Omental fat pad (tissue), 4 donors: ENCODE measurements at places on chromosomes 7 and 10.
A peak's percentile ranks its signal among the peaks of the same experiment; 100 is the strongest.

DNA sequence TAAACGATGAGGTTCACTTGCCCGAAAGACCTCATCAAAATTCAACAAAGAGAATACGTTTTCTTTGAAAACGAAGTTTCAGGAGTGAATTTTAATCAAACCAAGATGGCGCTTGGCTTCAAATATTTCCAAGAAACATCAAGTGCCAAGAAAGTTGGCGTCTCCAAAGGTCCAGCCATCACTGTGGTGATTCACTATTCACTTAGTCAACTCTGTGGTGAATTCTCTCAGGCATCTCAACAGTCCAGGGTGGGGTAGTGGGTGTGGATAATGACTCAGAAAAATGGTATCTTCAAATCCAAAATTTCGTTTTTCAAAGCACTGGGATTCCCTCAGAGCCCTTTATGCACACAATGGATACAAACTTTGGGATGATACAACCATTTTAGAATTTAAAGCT, 133.1 kb downstream of the SVIL start:
- no peak for DNase-seq

GRCh38 chr10:66958466-66958865, 32.6 kb downstream of the LRRTM3 start:
- no peak for DNase-seq

- DNase-seq = no peak
These were observed 171.4 kb upstream of the NUPR2 start for GRCh38 chr7:56287429-56288138.

GRCh38 chr7:95246831-95247370, 77.4 kb downstream of the PON1 start:
- DNase-seq = no peak

DNA sequence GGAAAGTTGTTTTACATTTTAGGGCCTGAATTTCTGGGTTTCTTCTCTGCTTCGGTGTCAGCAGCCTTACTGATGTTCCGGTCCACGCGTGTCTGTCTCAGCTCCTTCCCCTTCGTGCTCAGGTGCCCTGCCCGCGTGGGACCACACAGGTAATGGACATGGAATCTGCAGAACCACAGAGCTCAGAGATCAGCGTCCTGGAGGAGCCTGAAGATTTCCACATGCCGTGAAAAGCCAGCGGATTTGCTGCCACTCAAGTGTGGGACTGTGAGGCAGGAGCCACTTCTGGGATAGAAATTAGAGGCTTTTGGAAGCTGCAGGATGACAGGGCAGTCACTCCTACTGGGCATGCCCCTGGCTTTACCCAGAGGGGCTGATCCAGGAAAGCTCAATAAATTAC, 666.1 kb upstream of the FOXK1 start:
- DNase-seq = no peak

GRCh38 chr7:124022551-124022950, 10.3 kb downstream of the TMEM229A start:
- DNase-seq = no peak

DNA sequence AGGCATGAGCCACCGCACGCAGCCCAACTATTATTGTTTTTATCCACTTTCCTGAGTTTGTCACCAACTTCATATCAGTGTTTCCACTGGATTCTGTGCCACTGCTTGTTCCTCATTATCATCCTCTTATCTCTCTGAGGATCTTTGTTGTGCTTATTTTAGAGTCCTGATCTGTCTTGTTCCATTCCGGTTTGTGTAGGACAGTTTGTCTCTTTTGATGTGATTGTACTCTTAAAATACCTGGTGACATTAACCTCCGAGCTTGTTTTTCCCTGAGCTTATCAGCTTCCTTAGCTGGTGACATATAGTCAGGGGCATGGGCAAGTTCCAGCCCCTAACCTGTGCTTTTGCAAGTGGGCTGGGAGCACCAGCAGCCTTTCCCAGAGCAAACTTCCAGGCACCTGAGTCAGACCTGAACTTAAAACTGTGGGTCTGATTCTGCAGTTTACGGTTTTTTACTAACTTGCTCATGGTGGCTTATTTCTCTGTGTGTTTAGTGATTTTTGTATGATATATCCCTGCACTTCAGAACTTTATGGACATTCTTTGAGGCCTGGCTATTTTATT, 23.1 kb upstream of the FMC1 start:
- DNase-seq = no peak

- no peak for DNase-seq
These were observed 246.1 kb downstream of the KLF6 start for GRCh38 chr10:3538656-3539531.

DNA sequence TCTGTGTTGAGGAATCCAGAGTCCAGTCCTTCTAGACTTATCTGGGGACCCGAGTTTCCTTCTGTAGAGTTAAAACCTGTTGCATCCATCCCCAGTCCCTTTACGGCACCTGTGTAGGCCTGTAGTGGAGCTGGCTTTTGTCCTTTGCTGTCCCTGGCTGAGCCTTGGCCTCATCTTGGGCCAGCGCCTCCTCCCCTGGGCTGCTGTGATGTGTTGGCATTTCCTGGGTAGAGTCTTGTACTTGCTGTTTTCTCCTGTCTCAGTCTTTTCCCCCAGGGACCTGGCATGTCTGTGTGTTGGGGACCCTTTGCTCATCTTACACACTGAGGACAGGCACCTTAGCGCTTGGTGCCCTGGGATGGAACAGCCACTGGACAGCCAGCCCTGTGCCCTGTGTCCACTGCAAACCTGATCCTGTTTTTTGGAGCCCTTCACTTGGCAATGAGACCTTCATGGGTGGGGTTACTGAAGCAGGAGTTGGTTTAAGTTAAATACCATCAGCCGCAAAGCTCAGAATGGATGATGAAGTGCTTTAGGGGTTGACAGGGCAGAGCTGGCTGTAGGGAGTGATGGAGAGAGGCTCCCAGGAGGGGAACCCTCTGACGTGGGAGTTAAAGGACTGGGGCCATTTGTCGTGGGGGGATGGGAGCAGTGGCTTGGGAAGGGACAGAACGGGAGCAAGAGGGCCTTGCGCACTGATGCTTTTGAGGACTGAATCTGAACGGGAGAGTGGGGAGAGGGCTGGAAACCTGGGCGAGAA, 50.9 kb downstream of the CUX1 start:
- DNase-seq = no peak

DNA sequence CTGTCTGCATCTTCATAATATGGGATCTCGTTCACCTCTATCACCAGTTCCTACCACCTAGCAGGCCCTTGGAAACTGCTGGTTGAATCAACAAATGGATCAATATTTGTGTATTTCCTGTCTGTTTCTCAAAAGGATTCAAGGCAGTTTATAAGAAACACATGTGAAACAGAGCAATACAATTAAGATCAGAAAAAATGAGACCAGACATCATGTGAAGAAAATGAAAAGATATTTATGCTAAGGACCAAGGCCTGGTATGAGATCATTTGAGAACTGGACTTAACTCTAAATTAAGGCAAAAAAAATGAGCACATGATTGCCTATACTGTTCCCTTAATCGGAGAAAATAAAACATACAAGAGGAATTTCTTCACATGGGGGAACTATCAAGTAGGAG, 589.0 kb downstream of the SUGCT start:
- DNase-seq = no peak

GRCh38 chr10:44804661-44805060, 106.5 kb upstream of the TMEM72 start:
- no peak for DNase-seq

DNA sequence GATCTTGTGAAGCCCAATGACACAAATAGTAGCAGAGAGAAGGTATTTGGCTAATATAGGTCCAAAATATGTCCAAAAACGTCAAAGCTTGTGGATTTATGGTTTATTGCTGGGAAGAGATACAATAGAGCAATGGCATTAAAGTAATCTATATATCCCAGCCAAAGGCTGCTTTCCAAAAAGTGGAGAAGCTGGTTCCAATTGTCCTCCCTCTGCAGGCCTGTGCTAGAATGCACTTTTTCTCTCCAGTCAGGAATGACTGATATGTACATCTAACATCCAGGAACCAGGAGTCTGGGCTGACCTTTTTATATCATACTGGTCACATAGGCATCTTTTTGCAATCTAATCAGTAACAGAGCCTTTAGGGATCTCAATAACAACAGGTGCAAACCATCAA, 167.1 kb upstream of the FAM3C start:
- DNase-seq = no peak

- DNase-seq = no peak
These were observed 185.9 kb downstream of the MAD1L1 start for GRCh38 chr7:2046581-2047565.

DNA sequence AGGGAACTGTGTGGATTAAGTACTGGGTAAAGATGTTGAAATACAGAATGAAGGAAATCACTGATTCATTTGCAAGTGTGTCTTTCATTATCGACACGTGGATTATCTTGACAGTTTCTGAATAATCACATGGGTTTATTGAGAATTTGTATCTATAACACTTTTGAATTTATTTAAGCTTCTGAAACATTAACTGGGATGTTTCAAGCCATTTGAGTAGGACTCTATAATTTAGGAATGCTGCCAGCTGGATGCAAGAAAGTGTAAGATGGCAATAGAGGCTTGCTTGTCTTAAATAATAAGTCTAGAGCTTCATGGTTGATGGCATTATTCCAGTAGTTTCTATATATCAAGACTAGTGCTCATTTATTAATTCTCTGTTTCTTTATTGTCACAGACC, 1100.7 kb upstream of the GHITM start:
- DNase-seq = no peak

DNA sequence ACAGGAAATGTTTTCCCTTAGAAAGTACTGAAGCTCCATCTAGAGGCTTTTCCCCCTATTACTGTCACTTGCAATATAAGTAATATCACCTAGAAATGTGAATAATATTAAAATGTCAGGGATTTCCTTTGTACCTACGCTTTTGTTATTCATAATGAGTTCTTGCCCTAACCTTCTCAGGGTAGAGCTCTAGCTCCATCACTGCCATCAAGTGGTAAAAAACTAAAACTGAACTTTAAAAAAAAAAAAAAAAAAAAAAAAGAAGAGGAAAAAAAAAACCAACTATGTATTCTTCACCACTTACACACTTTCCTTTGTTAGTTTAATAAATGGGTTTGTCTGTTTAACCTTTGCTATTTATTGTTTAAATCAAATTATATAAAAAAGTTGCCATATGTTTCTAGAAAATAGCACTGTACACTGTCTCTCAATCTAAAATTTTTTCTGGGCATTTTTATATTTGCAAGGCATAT, 49.9 kb downstream of the DNAJC1 start:
- DNase-seq = no peak

- DNase-seq = no peak
These were observed 75.1 kb downstream of the NHLRC2 start for GRCh38 chr10:113929522-113929921.

DNA sequence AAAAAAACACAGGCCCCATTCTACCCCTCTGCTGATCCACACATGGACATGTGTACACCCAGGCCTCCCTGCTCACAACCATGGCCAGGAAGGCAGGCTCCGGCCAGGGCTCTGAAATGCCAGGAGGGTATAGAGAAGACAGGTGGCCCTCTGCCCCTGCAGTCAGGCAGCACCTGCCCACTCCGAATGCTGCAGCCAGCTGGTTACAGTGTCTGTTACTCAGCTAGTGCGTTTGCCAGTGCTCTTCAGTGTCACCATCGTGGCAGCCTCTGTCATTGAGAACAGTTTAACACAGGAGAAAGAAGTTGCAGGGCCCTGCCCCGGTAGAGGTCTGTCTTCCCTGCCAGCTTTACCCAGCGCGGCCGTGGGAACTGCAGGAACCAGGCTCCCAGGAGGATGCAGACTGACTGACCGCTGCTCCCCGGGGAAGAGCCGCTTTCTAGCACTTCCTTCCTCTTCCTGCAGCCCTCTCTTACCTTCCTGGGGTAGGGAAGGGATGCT, 128.8 kb upstream of the FAM20C start:
- peak; percentile 22 for DNase-seq

DNA sequence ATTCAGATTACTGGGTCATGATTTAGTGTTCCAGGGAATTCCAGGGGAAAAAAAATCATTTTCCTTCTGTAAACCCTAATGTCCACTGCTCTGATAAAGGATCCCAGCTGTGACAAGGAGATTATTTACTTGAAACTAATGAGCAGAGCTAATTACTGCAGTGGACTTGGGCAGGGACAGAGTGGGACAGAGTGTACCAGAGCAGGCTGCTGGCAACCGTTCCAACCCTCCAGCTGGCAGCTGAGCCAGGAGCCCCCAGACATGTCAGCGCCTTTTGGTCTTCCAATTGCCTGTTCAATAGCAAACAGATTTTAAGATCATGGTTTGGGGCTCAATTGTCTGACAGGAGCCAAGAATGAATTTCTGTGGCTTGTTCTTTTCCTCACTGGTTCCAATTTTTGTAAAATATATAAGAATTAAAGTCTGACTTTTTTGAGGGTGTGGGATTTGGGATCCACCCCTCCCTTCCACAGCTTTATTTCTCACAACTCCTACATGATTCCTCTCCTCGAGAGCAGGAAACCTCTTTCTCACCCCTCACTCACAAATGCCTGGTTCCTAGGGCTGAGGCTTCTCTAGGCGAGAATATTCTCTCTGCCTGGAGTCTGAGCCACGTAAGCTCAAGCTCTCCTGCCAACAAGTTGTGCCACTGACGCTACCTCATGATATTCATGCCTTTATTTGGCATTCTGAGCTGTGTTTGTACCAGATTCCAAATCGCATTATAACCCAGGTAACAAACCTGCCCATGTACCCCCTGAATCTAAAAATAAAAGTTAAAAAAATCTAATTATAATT, 20.6 kb upstream of the FAM180A start:
- DNase-seq = no peak

- no peak for DNase-seq
These were observed 789 bp downstream of the TCF7L2 start for GRCh38 chr10:112950714-112951358.

- DNase-seq = no peak
These were observed 111.3 kb upstream of the PPP2R2D start for GRCh38 chr10:131789516-131789915.

DNA sequence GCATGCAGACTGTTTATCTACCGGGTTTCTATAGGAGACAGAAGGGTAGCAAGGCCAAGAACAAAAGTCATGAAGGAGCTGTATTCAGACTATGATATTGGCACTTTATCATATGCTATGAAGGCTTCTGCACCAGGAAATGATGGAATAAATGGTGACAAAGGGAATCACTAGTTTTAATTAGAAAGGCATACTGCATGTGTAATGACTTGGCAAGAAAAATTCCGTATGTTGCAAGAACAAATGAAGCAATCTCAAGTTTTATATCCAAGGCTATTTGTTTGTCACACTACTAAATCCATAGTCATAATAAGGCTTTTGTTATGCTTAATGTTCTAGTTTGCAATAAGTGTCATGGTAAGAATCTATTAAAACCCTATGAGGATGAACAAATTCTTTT, 230.9 kb downstream of the ZEB1 start:
- DNase-seq = no peak
